ENCODE measurements at places on chromosomes 5 and 9. TPM values are rescaled to one million over a fixed set of nuclear protein-coding genes. Genes with fewer than 3 reads are reported as not detected.

EPB41L4A gene
- 1.3 TPM for total RNA-seq

DNA sequence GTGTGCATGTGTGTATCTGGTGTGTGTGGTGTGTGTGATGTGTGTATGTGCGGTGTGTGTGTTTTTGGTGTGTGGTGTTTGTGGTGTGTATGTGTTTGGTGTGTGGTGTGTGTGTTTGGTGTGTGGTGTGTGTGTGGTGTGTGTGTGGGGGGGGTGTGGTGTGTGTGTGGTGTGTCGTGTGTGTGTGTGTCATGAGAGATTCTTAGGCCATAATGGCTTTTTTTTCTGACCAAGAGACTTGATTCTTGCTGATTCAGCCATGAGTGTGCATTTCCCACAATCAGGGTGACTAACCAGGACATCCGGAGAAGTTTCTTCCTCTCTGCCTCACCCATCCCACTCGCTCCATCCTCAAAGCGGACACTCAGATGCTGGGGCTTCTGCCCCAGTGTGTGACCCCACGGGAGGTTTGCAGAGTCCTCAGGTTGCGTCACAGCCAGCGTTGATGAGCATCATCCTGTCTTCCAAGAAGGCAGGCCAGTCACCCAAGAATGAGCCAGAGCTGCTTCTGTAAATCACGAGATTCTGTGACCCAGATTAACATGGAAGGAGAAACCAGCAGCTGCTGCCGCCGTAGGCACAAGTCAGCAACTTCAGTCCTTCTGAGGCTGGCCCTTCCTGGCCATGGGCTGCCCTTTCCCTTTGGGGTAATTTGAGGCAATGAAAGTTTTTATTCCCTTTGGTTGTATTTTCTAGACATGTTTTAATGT, 12.5 kb upstream of the CTSL start:
- no peak for DNase-seq

GRCh38 chr9:76725011-76725546, 39.2 kb upstream of the PCA3 start:
- no peak for DNase-seq

DNA sequence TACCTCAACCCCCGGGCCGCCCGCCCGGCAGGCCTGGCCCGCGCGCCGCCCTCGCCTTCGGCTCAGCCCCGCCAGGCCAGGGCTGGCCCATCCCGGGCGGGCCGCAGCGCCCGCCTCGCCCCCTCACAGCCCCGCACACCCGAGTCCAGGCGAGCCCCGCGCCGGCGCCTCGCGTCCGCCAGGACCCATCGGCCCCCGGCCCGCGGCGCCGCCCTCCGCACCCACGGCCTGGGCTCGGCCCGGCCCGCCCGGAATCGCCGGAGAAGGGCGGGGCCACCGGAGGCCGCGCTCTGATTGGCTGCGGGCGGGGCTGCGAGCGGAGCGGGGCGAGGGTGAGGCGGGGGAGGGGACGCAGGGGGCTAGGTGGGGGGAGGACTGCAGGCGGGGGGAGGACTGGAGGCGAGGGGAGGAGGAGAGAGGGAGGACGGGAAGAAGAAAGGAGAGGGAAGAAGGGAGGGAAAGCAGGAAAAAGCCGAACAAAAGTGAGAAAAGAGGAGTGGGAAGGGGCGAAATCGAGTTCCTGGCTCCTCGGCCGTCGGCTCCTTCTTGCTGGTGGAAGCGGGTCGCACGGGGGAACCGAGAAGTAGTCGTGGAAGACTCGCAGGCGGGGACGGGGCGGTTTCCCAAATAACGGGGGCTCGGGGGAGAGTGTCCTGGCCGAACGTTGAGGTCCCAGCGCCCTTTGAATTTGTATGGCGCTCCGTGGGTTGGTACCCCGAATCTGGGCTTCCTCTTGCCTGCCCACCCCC, 472 bp upstream of the UBTD2 start:
- DNase-seq: peak; percentile 80

EQTN gene
- not detected for total RNA-seq

- DNase-seq: no peak
Measured at GRCh38 chr9:98856982-98857381, 49.5 kb downstream of the GALNT12 start.

- no peak for DNase-seq
Measured at GRCh38 chr5:99929067-99929805, 605.9 kb upstream of the FAM174A start.

DNA sequence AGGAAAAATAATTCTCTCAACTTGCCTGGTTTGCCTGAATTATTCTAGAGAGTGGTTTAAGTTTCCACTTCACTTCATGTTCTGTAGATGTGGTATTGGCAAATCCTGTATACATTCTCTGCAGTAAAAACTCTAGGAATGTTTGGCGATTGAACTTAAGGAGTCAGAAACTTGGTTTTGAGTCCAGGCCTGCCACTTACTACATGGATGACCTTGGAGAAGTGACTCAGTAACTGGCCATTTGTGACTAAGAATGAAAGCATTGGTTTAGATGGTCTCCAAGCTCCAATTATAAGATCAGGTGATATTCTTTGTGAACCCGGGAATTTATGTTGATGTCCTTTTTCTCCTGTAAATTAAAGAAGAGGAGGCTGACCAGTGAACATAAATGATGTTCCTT, 233.8 kb downstream of the GAS1 start:
- DNase-seq: no peak

DNA sequence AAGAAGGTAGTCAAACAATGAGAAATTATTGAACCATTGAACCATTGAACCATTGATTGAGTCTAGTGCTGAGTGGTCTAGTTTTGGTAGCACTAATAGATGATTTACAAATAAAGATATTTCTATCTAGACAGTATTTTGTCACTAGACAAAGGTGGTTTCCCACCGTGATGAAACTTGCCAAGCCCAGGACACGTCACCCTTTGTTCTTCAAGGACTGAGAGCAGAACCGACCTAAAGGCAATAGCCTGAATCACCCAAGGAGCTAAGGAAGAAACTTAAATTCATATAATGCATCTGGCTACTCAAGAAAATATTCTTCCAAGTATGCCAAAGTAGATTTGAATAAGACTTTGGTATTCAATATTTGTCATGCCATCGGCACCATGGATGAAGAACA, 103.3 kb downstream of the ESM1 start:
- DNase-seq: no peak

- DNase-seq: no peak
Measured at GRCh38 chr5:170368586-170368985, 20.6 kb downstream of the KCNMB1 start.

GLRA1 gene
- not detected for total RNA-seq

- no peak for DNase-seq
Measured at GRCh38 chr5:147075187-147075586, 159.6 kb upstream of the STK32A start.
